ENCODE measurements at places on chromosomes 6 and 20.

GRCh38 chr6:97812940-97813339 is 529.9 kb upstream of the MMS22L start:
- DNase-seq, result no peak

GRCh38 chr6:119637768-119638167 is 288.2 kb upstream of the MAN1A1 start:
- DNase-seq, result no peak

GRCh38 chr20:56469077-56469449 is 636 bp downstream of the RTF2 start:
- DNase-seq, result no peak

DNA sequence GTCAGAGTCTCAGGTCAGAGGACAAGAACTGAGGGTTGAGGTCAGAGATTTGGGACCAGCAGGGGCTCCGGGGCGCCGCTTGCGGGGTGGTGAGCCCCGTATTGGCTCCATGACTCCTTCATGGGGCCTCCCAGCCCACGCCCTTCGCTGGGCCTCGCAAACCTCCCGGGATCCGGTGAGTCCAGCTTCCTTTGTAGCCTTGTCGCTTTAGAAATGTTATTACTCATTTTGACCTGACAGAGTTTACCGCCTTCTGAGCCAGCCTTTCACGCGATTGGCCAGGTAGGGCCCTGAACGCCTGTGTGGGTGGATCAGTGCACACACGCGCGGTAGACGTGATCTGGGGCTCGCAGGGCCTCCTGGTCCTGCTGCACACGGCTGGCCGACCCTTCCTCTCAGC is 181.1 kb downstream of the ERMARD start:
- DNase-seq, result no peak

- no peak for DNase-seq
Observed at GRCh38 chr20:3635346-3635745, 27.9 kb downstream of the GFRA4 start.

DNA sequence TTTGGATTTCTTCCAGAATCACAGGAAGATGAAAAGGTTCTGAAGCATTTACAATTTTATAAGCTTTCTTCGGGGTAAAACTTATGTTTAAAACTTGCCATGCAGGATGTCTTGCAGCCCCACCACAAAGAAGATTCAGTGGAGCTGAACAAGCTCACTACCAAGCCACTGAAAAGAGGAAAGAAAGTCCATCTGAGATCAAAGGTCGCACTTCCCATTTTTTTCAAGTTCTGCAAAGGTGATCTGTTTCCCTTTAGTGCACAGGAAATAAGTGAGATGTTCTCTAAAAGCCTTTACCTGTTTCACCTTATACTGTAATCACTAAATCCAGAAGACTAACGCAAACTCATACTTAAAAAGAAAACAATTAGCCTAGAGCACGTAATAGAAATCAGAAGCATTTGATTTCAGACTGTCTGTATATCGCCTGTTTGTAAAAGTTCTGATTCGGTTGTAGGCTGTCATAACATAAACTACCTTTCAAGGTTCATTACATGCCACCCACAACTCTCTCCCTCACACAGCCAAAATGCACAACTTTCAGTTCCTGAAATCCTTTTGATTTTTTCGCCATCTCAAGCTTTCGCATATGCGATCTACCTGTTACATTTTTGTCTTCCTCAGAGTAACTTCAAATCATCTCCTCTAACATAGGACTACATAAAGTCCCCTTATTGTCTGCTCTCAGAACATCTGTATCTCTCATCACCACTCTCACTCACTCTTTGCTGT is 1.8 kb downstream of the ECHDC1 start:
- DNase-seq, result no peak

GRCh38 chr6:128659276-128659675 is 138.9 kb upstream of the PTPRK start:
- DNase-seq, result no peak

DNA sequence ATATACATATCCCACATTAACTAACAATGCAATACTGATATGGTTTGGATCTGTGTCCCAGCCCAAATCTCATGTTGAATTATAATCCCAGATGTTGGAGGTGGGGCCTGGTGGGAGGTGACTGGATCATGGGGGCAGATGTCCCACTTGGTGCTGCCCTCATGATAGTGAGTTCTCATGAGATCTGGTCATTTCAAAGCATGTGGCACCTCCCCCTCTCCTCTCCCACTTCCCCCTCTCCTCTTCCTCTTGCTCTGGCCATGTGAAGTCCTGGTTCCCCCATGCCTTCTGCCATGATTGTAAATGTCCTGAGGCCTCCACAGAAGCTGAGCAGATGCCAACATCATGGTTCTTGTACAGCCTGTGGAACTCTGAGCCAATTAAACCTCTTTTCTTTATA is 71.2 kb downstream of the FYN start:
- DNase-seq, result no peak

DNA sequence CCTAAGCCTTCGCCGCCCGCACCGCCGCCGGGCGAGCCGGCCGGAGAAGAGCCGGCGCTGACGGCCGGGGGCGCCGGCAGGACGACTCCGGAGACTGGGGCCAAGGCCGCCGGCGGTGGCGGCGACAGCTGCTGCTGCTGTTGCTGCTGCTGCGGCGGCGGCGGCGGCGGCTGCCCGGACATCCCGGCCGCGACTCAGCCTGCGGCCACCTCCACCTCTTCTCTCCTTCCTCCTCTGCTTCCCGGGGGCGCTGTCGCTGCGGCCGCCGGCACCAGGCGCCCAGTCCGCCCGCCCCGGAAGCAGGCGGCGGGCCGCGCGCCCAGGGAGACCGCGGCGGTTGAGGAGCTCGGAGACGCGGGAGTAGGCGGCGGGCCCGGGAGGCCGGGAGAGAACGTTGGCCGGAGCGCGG is 307 bp downstream of the RANBP9 start:
- DNase-seq, result peak; percentile 68

DNA sequence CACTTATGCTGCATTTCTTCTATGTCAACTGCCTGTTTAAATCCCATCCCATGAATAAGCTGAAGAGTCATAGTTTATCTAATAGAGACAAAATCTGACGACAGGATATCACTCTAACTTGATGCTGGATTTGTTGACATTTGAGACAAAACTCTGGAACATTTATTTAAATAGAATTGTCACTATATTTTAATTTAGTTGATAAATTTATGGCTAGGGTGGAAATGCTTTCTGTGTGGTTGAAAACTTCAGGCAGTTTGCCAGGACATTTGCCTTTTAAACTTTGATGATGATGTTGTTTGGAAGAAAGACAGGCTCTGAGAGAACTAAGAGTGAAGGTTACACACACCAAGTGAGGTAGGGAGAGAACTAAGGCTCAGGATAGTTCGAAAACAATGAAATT is 68.1 kb downstream of the GJA1 start:
- DNase-seq, result no peak

Measured in T-helper 22 cell (primary cell).